ENCODE measurements at places on chromosomes 2 and 18.

DNA sequence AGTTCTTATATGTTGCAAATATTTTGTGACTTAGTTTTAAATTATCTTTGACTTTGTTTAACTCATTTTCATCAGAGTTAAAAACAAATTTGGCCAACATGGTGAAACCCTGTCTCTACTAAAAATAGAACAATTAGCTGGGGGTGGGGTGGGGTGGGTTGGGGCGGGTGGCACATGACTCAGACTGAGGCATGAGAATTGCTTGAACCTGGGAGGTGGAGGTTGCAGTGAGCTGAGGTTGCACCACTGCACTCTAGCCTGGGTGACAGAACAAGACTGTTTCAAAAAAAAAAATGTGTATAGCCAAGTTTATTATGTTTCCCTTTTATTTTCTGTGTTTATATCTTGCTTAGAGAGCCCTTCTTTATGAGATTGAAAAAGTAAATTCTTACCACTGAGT, 14.2 kb upstream of the LIPG start:
- no peak for DNase-seq
- H3K36me3 ChIP-seq = no peaks in the 10 kb centered on the region
- H3K27me3 ChIP-seq = peaks cover 14% of the 10 kb centered on the region
- no peak overlapping the region for H3K4me3 ChIP-seq

GRCh38 chr18:37341016-37341415, 224.6 kb downstream of the CELF4 start:
- DNase-seq = no peak
- no peaks in the 10 kb centered on the region for H3K36me3 ChIP-seq
- H3K27ac ChIP-seq = no peak overlapping the region

DNA sequence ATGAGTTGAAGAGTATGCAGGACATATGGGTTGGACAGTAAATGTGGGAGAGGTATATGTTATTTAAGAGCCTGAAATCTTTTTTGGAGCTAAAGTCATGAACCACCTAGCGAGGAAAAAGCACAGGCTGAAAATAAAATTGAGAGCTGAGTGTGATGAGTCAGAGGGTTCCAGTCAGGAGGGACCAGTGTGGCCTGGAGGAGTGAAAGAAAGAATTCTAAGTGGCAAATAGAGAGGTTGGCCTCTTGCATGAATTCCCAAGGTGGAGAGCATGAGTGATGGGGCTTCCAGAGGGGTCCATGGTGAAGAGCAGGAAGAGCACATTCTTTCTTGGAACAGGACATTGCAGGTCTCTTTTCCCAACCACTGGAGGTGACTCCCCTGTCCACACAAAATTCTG, 282.6 kb downstream of the TDRD15 start:
- DNase-seq = no peak
- no peaks in the 10 kb centered on the region for H3K4me1 ChIP-seq
- H3K27me3 ChIP-seq = no peaks in the 10 kb centered on the region
- no peak overlapping the region for H3K4me3 ChIP-seq
- no peak overlapping the region for H3K27ac ChIP-seq
- no peaks in the 10 kb centered on the region for H3K36me3 ChIP-seq

DNA sequence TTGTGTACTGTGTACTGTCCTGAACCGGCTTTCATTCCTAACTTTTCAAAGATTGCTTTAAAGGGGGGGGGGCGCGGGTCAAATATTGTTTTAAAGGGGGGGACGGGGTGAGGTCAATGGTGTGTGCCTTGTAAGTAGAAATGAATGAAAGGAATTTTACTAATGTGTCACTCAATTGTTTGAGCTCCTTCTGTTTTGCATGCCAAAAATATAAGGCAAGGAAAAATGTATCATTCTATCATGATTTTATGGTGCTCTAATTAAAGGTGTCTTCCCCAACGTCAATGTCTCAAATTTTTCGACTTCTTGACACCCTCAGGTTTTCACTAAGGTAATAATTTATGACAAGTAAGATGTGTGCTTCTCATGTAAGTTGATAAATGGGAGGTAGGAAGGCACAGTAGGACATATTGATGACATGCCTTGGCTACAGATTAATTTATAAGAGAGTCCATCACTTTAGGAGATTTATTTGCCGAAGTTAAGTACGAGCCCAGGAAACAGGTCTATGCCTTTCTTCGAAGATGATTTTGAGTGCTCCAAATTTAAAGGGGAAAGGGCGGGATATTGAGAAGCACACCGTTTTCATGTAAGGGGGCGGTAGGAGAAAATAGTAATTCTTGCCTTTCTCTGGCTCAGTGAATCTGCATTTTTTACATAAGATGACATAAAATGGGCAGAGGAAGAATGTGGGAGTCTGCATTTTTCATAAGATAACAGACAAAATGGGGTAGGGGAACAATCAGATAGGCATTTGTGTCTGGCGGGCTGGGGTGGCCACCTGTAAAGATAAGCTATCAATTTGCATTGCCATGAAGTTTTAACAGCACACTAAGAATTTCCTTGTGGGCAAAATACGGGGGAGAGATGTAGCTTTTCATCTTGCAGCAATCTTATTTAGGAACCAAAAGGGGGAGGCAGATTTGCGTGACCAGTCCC, 1.2 kb upstream of the TRAPPC8 start:
- no peak for DNase-seq
- H3K4me3 ChIP-seq = peak overlapping the region; percentile 100
- H3K27me3 ChIP-seq = no peaks in the 10 kb centered on the region
- H3K36me3 ChIP-seq = peaks cover 1% of the 10 kb centered on the region
- H3K27ac ChIP-seq = peak overlapping the region; percentile 82

- H3K27ac ChIP-seq = no peak overlapping the region
- no peak for DNase-seq
- H3K36me3 ChIP-seq = peaks cover 2% of the 10 kb centered on the region
- no peaks in the 10 kb centered on the region for H3K27me3 ChIP-seq
- no peak overlapping the region for H3K4me3 ChIP-seq
Observed at GRCh38 chr2:112674229-112674628, 28.5 kb downstream of the SLC20A1 start.

DNA sequence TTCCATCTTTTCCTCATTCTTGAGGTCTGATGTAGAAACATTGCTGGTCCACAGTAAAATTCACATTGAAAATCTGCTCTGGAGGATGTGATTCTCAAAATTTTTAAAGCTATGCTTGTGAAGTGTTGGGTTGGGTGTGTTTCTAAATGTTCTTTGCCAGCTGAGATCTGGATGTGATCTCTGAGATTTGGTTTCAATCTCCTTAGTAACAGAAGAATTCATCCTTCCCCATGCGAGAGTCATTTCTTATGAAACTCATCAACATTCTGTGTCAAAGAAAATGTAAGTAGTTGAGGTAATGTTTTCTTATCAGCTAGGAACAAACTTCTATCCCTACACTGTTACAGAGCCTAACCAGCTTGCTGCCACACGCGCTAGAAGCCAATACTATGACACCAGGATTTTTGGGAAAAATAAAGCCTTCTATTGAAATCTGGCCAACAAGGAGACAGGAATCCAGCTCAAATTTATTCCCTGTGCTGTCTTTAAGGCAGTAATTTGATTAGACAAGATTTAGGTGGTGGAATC, 134.9 kb downstream of the PTH2R start:
- no peaks in the 10 kb centered on the region for H3K4me1 ChIP-seq
- H3K4me3 ChIP-seq = no peak overlapping the region
- H3K27me3 ChIP-seq = peaks cover 2% of the 10 kb centered on the region
- no peak overlapping the region for H3K27ac ChIP-seq

GRCh38 chr2:150981826-150982225, 279.8 kb downstream of the RBM43 start:
- peak; percentile 6 for DNase-seq
- H3K27ac ChIP-seq = no peak overlapping the region
- H3K27me3 ChIP-seq = peaks cover 10% of the 10 kb centered on the region
- H3K36me3 ChIP-seq = no peaks in the 10 kb centered on the region
- H3K4me1 ChIP-seq = no peaks in the 10 kb centered on the region

DNA sequence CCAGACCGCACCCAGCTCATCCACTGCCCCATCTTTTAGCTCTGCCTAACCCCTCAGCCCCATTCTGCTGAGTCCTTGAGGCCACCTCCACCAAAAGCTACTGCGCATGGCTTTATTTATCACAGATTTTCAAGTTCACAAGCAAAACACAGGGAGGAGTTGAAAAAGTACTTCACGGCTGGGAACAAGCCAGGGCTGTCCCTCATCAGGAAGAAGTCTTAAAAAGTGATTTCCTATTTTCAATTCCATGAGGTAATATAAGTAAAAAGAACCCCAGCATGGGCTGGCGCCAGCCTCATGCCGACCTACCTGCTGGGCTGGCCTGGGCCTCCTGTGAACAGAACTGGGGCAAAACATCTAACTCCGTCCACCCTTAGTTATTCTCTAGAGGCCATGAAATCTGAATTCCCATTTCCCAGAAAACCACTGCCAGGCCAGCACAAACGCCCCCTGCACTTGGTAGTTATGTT, 69.0 kb downstream of the POLR1A start:
- H3K4me1 ChIP-seq = peaks cover 87% of the 10 kb centered on the region
- H3K27ac ChIP-seq = peak overlapping the region; percentile 95
- no peaks in the 10 kb centered on the region for H3K27me3 ChIP-seq
- peaks cover 73% of the 10 kb centered on the region for H3K36me3 ChIP-seq

DNA sequence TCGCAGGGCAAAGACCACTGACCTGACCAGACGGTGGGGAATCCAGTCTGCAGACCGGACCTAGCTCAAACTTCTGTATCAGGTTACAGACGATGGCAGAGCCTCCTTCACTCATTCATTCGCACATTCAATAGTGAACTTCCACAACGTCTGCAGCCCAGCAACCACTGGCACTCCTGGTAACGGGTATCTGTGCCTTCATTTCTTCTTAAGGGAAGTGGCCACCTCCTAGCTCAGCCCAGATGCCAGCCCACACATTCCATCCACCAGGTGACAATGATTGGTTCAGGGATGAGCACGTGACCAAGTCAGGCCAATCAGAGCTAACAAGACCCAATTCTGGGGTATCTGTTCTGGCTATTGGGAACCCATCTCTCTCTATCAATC, 15.9 kb upstream of the ARMC9 start:
- no peak overlapping the region for H3K4me3 ChIP-seq
- peaks cover 1% of the 10 kb centered on the region for H3K4me1 ChIP-seq
- no peak overlapping the region for H3K27ac ChIP-seq
- H3K27me3 ChIP-seq = peaks cover under 1% of the 10 kb centered on the region

GRCh38 chr18:54926593-54927325, 32.5 kb downstream of the CCDC68 start:
- H3K4me1 ChIP-seq = peaks cover 2% of the 10 kb centered on the region
- no peak overlapping the region for H3K4me3 ChIP-seq
- no peaks in the 10 kb centered on the region for H3K27me3 ChIP-seq
- no peak for DNase-seq
- H3K36me3 ChIP-seq = no peaks in the 10 kb centered on the region

GRCh38 chr2:9488583-9489547, 14.5 kb downstream of the IAH1 start:
- H3K4me3 ChIP-seq = no peak overlapping the region
- no peaks in the 10 kb centered on the region for H3K27me3 ChIP-seq
- peak overlapping the region; percentile 8 for H3K27ac ChIP-seq
- H3K36me3 ChIP-seq = peaks cover 46% of the 10 kb centered on the region
- DNase-seq = no peak
- H3K4me1 ChIP-seq = peaks cover 21% of the 10 kb centered on the region

GRCh38 chr2:231665245-231666170, 42.8 kb upstream of the PTMA start:
- no peaks in the 10 kb centered on the region for H3K27me3 ChIP-seq
- H3K4me3 ChIP-seq = no peak overlapping the region
- peaks cover 17% of the 10 kb centered on the region for H3K4me1 ChIP-seq
- H3K27ac ChIP-seq = no peak overlapping the region
- H3K36me3 ChIP-seq = no peaks in the 10 kb centered on the region
- DNase-seq = no peak

DNA sequence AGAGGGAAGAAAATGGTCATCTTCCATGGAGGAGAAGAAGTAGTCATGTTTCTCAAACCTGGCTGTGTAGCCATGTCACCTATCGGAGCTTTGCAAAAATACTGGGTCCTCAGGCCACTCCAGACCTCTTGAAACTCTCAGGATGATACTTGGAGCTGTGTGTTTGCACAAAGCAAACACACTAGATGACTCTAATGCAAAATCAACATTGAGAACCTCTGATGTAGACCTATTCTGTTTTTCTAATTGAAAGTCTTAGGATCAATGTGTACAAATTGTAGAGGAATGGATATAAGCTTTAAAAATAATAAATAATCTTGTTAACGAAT, 444.3 kb downstream of the RND3 start:
- H3K4me1 ChIP-seq = no peaks in the 10 kb centered on the region
- DNase-seq = no peak
- no peaks in the 10 kb centered on the region for H3K27me3 ChIP-seq
- no peak overlapping the region for H3K4me3 ChIP-seq
- no peaks in the 10 kb centered on the region for H3K36me3 ChIP-seq
- H3K27ac ChIP-seq = no peak overlapping the region

GRCh38 chr2:10387033-10387432, 61.1 kb downstream of the ODC1 start:
- DNase-seq = no peak
- peaks cover 78% of the 10 kb centered on the region for H3K4me1 ChIP-seq
- no peak overlapping the region for H3K4me3 ChIP-seq
- H3K27ac ChIP-seq = no peak overlapping the region
- H3K27me3 ChIP-seq = no peaks in the 10 kb centered on the region

GRCh38 chr2:233048569-233049193, 11.5 kb upstream of the INPP5D start:
- no peaks in the 10 kb centered on the region for H3K36me3 ChIP-seq
- H3K4me1 ChIP-seq = no peaks in the 10 kb centered on the region
- no peak overlapping the region for H3K27ac ChIP-seq
- no peak for DNase-seq
- no peaks in the 10 kb centered on the region for H3K27me3 ChIP-seq

- H3K36me3 ChIP-seq = peaks cover 6% of the 10 kb centered on the region
- peaks cover 7% of the 10 kb centered on the region for H3K4me1 ChIP-seq
- no peaks in the 10 kb centered on the region for H3K27me3 ChIP-seq
- DNase-seq = no peak
- H3K27ac ChIP-seq = no peak overlapping the region
Observed at GRCh38 chr2:171709011-171709685, 21.9 kb downstream of the DYNC1I2 start.

DNA sequence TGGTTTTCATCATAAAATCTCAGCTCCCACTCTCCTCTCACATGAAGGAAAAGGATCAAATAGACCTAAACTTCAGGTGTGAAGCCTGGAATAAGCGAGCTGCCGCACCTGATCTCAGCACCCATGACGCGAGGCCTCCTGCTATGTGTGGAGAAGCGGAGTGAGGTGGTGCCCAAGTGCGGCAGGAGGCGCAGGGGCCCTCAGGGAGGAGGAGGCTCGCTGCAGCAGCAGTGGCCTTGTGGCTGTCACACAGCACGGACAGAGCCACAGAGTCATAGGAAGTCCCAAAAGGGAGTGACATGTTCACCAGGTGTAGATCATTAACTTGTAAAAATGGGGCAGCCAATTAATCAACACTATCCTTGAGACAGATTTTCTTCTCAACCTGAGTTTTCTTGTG, 9.1 kb downstream of the SCLY start:
- H3K36me3 ChIP-seq = peaks cover 76% of the 10 kb centered on the region
- DNase-seq = no peak
- no peak overlapping the region for H3K27ac ChIP-seq
- H3K4me1 ChIP-seq = peaks cover 47% of the 10 kb centered on the region
- H3K4me3 ChIP-seq = no peak overlapping the region

DNA sequence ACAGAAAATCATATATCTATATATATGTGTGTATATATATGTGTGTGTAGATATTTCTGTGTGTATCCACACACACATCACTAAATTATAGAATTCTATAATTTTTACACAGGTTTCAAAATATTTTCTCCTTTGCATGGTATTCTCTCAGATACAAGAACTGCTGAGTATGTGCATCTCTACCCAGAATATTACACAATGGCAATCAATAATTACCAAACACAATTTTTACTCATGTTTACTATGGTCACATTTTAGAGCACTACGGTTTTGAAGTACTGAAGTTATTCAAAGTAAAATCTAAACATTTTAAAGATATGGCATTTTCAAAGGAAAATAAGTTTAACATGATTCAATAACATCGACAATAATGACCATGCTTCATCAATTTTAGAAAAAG, 258.5 kb downstream of the PAX3 start:
- no peaks in the 10 kb centered on the region for H3K36me3 ChIP-seq
- no peak for DNase-seq
- no peaks in the 10 kb centered on the region for H3K4me1 ChIP-seq
- H3K27ac ChIP-seq = no peak overlapping the region
- H3K4me3 ChIP-seq = no peak overlapping the region
- H3K27me3 ChIP-seq = peaks cover 9% of the 10 kb centered on the region

Measured in activated naive CD4-positive, alpha-beta T cell treated with anti-CD3 and anti-CD28 coated beads for 36 hours (primary cell).